ENCODE measurements at places on chromosomes 7 and 10. TPM values are rescaled to one million over a fixed set of nuclear protein-coding genes. Genes with fewer than 3 reads are reported as not detected.

NPS gene
- total RNA-seq, result not detected

RSPH10B gene
- total RNA-seq, result not detected

DBNL gene
- total RNA-seq, result 115 TPM

ELMO1 gene
- 0.42 TPM for total RNA-seq

DNA sequence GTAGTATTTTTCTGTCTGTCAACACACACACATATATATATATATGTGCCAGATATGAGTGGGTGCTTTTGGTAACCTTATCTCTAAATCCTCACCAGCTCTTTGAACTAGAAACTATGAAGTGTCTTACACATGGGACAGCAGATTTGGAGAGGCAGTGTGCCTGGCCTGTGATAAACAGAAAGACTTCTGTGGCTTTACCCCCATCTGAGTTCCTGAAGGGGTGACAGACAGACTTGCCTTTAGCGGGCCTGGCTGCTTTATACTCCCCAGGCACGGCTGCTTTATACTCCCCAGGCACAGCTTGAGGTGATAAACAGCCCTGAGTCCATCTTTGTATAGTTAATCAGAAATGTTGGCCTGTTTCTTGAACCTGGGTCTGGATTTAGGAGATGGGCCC is 5.6 kb downstream of the BAG3 start:
- peaks cover 79% of the 10 kb centered on the region for H3K4me1 ChIP-seq
- no peaks in the 10 kb centered on the region for H3K27me3 ChIP-seq
- peak overlapping the region; percentile 99 for H3K27ac ChIP-seq
- H3K36me3 ChIP-seq, result peaks cover 1% of the 10 kb centered on the region
- no peak for DNase-seq

GRCh38 chr7:87702326-87702725 is 74.1 kb downstream of the RUNDC3B start:
- H3K4me3 ChIP-seq, result no peak overlapping the region
- no peak overlapping the region for H3K27ac ChIP-seq
- no peaks in the 10 kb centered on the region for H3K36me3 ChIP-seq
- no peak for DNase-seq
- no peaks in the 10 kb centered on the region for H3K4me1 ChIP-seq
- peaks cover 15% of the 10 kb centered on the region for H3K27me3 ChIP-seq

GRCh38 chr7:154287356-154287755 is 235.2 kb downstream of the DPP6 start:
- no peaks in the 10 kb centered on the region for H3K36me3 ChIP-seq
- H3K27ac ChIP-seq, result no peak overlapping the region
- no peak for DNase-seq
- H3K27me3 ChIP-seq, result no peaks in the 10 kb centered on the region
- no peak overlapping the region for H3K4me3 ChIP-seq
- H3K4me1 ChIP-seq, result no peaks in the 10 kb centered on the region

- peaks cover 2% of the 10 kb centered on the region for H3K36me3 ChIP-seq
- no peak overlapping the region for H3K27ac ChIP-seq
These were observed 382.7 kb downstream of the SFMBT2 start for GRCh38 chr10:7027913-7028808.

GRCh38 chr7:105814481-105814880 is 61.9 kb downstream of the ATXN7L1 start:
- peaks cover 19% of the 10 kb centered on the region for H3K4me1 ChIP-seq
- no peaks in the 10 kb centered on the region for H3K27me3 ChIP-seq
- no peak for DNase-seq
- H3K27ac ChIP-seq, result no peak overlapping the region

DNA sequence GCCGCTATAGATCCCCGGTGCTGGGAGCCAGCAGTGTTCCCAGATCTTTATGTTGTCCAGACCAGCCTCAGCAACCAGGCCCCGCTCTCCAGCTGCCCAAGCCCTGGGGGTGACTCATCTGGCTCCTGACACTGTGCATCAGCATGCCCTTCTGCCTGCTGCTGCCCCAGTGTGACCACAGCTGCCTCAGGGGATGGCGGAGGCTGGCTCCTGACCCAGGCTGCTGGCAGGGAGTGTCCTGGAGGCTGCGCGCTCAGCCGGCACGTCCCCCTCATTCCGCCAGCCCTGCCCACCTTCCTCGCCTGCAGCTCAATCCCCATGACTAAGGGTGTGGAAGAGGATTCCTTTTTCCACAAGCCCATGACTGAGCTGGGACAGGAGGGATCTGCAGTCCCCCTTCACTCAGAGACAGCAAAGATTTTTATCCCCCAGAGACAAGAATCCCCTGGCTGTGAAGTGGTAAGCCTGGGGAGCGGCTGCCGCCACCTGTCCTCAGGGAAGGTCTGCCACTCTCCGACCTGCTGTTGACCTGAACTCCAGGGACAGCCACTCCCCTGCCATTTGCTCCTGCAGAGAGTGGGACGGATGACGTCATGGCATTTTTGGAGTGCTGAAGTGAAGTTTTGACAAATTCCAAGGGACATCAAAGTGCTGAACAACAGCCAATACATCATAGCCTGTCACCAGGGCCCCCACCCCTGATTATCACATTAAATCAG is 182.8 kb upstream of the BMPER start:
- no peaks in the 10 kb centered on the region for H3K36me3 ChIP-seq
- no peak for DNase-seq
- H3K27me3 ChIP-seq, result no peaks in the 10 kb centered on the region

DNA sequence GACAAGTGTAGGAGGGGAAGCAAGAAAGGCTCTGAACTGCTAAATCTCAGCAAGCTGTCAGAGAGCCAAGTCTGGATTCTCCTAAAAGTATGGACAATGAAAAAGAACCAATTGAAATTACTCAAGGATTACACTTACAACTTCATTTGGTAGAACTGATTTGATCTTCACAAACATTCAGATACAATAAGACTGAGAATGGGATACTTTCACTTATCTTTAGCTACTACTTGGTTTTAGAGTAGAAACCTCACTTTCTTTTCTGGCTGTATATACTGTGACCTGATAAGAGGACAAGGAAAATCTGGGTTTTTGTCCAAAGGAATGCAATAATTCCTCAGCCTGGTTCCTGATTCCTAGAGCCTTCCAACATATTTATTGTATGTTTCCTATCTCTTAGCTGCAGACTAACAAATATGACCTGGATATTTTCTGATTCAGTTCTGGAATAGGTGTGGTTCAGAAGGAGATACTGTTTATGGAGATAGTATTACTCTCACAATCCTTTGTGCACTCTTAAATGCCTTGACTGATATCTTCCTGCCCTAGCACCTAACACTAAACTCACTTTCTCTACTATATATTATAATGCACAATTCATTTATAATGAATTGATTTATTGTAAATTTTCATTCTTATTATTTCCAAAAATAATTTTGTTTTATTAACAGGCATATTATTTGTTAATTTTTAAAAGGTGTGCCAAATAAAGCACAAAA is 7.3 kb downstream of the SEMA3A start:
- no peaks in the 10 kb centered on the region for H3K36me3 ChIP-seq
- no peaks in the 10 kb centered on the region for H3K27me3 ChIP-seq
- no peak overlapping the region for H3K27ac ChIP-seq
- no peak for DNase-seq
- no peak overlapping the region for H3K4me3 ChIP-seq

DNA sequence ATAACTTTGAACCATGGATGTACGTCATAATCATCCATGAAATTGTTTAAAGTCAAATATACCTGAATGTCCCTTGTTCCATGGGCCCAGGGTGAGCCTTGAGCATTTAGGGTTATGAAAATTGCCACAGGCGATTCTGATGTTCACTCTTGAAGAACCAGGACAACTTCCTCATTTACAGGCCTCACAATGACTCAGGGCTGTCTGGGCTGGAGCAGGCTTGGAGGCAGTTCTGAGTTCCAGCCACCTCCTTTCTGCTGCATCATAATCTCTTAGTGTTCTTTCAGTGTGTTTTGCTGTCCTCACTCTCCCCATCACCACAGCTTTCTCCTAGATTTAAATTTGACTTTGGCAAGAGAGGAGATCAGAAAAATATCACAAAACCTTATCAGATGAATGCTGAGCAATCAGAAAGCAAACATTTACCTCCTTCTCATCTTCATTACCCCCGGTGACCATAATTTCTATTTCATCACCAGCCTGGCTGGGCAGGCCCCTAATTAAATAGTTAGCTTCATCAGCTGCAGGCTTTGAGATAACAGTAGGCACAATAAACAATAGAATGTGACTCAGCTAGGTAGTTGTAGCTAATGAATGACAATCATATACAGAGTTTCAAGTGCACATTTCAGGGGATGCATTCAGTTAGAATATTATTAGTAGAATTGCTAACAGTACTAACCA is 571.0 kb downstream of the SH2D4B start:
- no peak overlapping the region for H3K27ac ChIP-seq
- peaks cover 3% of the 10 kb centered on the region for H3K27me3 ChIP-seq
- no peaks in the 10 kb centered on the region for H3K4me1 ChIP-seq
- H3K36me3 ChIP-seq, result no peaks in the 10 kb centered on the region

GRCh38 chr7:64656489-64656888 is 9.4 kb upstream of the ZNF107 start:
- H3K27me3 ChIP-seq, result no peaks in the 10 kb centered on the region
- no peaks in the 10 kb centered on the region for H3K4me1 ChIP-seq
- H3K27ac ChIP-seq, result no peak overlapping the region
- H3K36me3 ChIP-seq, result no peaks in the 10 kb centered on the region
- no peak for DNase-seq

DNA sequence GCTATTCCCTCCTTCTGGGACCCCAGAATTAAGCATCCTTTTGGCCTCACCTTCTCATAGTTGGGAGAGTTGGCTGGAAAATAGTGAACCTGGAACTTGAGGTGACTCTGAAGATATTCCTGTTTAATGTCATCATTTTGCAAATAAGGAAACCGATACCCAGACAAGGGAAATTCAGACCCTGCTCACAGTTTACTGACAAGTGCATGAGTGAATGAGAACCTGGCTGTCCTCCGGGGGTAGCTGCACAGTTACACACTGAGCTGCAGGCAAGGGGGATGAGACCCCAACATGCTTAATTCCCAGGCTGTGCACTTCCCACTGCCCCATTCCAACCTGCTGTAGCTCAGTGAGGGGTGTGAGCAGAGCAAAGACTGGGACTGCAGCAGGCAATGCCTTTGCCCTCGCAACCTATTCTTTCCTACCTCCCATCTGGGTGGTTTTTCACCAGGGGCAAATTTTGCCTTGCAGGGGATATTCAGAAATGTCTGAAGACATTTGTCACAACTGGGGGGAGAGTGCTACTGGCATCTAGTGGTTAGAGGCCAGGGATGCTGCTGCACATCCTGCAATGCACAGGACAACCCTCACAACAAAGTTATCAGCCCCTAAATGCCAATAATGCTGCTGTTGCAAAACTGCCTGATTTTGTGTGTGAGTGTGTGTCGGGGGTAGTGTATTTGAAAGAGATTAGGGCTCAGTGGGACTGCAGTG is 136.2 kb downstream of the SORCS3 start:
- H3K4me3 ChIP-seq, result no peak overlapping the region
- H3K4me1 ChIP-seq, result no peaks in the 10 kb centered on the region
- no peak for DNase-seq
- H3K27ac ChIP-seq, result no peak overlapping the region
- H3K27me3 ChIP-seq, result peaks cover 5% of the 10 kb centered on the region
- H3K36me3 ChIP-seq, result no peaks in the 10 kb centered on the region

DNA sequence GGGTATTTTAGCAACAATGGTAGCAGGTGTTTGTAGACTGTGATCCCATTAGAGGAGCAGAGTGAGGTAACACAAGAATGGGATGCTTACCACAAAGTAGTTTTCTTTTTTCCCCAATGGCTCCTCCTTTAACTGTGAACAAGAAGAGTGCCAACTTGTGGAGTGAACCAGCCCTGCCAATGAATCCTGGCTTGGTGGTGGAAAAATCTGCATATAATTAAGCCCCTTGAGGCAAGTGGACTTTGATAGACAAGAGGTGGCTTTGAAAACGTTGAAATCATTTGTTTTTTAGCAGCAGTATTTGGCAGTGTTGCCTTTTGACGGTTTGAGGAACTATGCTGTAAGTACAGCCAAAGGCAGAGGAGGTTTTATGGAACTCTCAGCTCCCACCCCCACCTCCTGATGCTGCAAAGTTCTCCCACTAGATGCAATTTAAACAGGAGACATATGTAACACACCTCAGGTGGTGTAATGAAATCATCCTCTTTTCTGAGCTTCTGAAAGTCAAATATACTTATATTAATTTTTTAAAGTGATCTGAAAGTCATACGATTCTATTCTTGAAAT is 295.6 kb downstream of the DPP6 start:
- H3K4me1 ChIP-seq, result no peaks in the 10 kb centered on the region
- H3K36me3 ChIP-seq, result no peaks in the 10 kb centered on the region
- DNase-seq, result no peak
- H3K27ac ChIP-seq, result no peak overlapping the region
- no peaks in the 10 kb centered on the region for H3K27me3 ChIP-seq
